ENCODE measurements at places on chromosomes 4 and X. TPM values are rescaled to one million over a fixed set of nuclear protein-coding genes. Genes with fewer than 3 reads are reported as not detected.

The MTHFD2L gene
- 18.9 TPM for total RNA-seq

The RPS6KA6 gene
- 10.3 TPM for total RNA-seq

The ITM2A gene
- 333 TPM for total RNA-seq

The TEX13A gene
- total RNA-seq: not detected

The CLCN4 gene
- 36.5 TPM for total RNA-seq

The GPM6B gene
- total RNA-seq: 38.9 TPM

The TMEM150C gene
- total RNA-seq: 6.4 TPM

The ARHGAP6 gene
- 9.2 TPM for total RNA-seq

The SSX3 gene
- total RNA-seq: not detected

The WDR19 gene
- 33.4 TPM for total RNA-seq

The CXCL8 gene
- 9.6 TPM for total RNA-seq

The DMP1 gene
- total RNA-seq: not detected

The MMAA gene
- total RNA-seq: 7.4 TPM

The MAD2L1 gene
- total RNA-seq: 5.8 TPM

The F8A2 gene
- total RNA-seq: not detected

The ARMCX1 gene
- 133 TPM for total RNA-seq

The TMEM271 gene
- total RNA-seq: 0.41 TPM

The UCP1 gene
- not detected for total RNA-seq

The ASB5 gene
- 206 TPM for total RNA-seq

The LRRC66 gene
- total RNA-seq: 1.1 TPM

The EXOC1 gene
- 47.0 TPM for total RNA-seq

The L1CAM gene
- total RNA-seq: 17.5 TPM

The C4orf50 gene
- 0.10 TPM for total RNA-seq

The WDR17 gene
- 5.7 TPM for total RNA-seq

The FAM9C gene
- not detected for total RNA-seq

The APBB2 gene
- 80.0 TPM for total RNA-seq

The CHRDL1 gene
- total RNA-seq: 63.9 TPM

The TRIM2 gene
- 56.7 TPM for total RNA-seq

The RPL9 gene
- total RNA-seq: 3,031 TPM

The KLHL2 gene
- 24.3 TPM for total RNA-seq

The BTC gene
- 32.9 TPM for total RNA-seq

The UGT2B17 gene
- not detected for total RNA-seq

The ARHGAP24 gene
- 112 TPM for total RNA-seq

The AR gene
- total RNA-seq: 9.3 TPM

The ASB12 gene
- 5.7 TPM for total RNA-seq

The NOX1 gene
- not detected for total RNA-seq

The TMPRSS11B gene
- 84.9 TPM for total RNA-seq

The TEX13D gene
- not detected for total RNA-seq

The GAB3 gene
- total RNA-seq: 9.0 TPM

All from tongue (tissue), 3 donors.